ENCODE measurements at places on chromosomes 11 and 22.

- no peak for DNase-seq
These were observed 197.0 kb upstream of the SORL1-AS1 start for GRCh38 chr11:121649798-121650197.

GRCh38 chr22:29820961-29821290 lies 17.1 kb downstream of the ASCC2 start:
- DNase-seq: no peak

DNA sequence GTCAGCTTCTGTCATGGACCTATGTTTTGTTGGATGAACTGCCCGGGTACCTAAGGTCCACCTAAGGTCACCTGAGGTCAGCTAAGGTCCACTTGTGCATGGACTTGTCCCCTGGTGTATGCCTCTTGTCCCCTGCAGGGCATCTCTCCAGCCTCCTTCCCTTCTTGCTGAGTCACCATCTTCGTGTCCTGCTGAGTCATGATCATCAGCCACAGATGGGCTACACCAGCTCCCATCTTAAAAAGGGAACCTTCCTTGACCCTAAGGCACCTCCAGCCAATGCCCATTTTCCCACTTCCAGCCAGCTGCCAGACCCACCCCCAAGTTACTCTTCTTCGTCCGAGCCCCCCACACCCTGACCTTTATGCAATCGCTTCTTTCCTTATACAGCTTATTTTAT lies 544.9 kb downstream of the TBC1D22A start:
- no peak for DNase-seq

- no peak for DNase-seq
These were observed 1.9 kb downstream of the BANF1 start for GRCh38 chr11:66004186-66004585.

DNA sequence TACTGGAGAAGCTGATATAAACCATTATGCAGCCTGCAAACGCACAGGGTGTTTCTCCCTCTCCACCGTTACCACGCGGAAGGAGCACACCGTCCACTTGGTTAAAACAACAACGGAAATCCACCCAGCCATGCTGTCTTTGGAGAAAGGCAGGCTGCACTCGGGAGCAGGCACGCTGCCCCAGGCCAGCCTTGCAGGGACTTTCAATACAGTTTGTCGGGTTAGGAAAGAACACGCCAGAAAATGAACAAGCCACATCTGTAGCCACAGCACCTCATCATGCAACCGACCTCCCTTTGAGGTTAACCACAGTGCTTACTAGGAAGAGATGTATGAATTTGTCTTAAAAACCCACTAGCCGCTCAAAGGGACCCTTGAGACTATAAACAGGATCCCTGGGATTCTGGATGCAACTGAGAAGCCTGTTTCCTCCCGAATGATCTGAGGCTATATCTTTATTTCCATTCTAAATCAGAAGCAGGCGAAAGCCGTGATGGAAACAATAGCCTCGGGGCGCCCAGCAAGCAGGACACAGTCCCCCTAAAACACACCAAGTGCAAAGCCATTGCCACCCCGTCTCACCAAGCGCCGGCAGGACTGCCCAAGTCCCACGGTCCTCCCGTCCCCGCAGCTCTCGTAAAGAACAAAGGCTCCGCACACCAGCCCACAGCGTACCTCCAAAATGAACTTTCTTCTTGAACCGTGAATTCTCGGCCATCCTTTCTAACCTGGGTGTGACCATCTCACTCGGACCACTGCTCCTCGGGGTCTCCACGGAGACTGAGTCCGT lies 318.9 kb downstream of the CTTN start:
- DNase-seq: no peak

DNA sequence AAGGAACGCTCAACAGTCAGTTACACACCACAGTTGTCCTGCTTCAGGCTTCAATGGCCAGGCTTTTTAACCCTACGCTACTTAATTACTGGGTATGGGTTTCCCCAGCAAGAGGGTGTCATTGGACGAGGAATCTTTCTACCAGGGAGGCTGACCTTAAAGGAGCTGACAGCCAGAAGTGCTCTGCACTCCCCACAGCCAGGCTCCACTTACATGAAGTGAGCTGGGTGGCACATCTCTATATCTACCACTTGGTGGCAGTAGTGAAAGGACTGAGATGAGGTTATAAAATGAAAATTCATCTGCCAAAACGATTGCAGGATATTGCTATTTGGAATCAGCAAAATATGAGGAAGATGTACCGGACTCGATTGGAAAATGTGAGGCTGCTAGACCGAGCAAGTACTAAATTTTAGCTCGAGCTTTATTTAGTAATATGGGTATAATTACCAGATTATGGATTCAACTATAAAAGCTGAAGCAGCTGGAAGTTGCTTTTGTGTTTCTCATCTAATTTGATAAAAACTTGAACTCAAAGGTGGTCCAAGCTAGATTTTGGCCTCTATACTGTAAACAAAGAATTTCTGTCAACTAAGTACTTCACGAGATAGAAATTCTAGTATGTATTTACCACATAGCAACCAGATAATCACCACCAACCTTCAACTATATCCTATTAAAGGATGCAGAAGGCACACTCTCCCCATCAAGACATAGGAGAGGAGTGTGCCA lies 53.9 kb upstream of the CEP126 start:
- peak; percentile 25 for DNase-seq

- DNase-seq: no peak
These were observed 9.3 kb downstream of the SF3A1 start for GRCh38 chr22:30347255-30347892.

DNA sequence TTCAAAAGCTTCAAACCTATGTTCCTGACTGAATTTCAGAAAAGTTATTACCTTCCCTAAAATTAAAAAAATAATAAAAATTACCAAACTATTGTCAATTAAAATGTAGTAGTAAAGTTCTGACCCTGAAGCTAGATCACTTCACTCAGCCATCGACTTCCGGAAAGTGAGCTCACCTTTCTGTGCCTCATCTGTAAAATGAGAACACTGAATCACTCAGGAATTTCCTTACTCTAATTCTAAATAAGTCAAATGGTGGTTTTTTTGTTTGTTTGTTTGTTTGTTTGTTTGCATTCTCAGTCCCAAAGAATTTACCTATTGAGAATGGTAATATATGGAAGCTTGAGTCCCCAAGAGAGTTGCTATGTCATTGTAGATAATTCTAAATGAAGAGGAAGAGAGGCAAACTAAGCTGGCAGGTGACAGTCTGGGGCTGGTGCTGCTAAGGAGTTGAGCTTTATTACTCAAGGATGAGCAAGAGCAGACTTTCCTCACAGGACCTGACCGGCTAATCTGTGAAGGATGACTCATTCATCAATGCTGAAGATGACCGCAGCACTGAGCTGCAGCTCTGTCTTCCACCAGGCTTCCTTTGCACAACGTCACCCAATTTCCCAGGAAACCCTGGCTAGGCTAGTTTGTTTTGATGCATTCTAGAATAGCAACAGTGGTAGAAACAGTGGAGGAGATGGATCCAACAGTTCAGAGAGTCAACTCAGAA lies 248.8 kb downstream of the RAB38 start:
- DNase-seq: no peak

GRCh38 chr22:42548597-42549330 lies 5.0 kb upstream of the SERHL2 start:
- DNase-seq: peak; percentile 44

GRCh38 chr11:124359566-124359965 lies 24.7 kb downstream of the OR8B2 start:
- DNase-seq: no peak

DNA sequence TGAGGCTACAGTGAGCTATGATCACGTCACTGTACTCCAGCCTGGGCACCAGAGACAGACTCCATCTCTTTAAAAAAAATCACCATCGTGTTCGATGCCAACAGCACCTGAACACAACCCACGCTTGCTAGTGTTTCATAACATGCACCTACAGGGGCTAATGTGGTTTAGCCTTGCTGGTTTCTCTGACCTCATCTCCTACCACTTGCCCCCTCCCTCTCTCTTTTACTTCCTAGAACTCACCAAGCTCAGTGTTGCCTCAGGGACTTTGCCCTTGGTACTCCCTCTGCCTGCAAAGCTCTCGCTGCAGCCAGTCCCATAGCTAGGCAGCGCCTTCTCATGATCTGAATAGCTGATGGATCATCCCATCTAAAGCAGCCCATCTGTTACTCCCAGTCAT lies 99.8 kb downstream of the FBXO7 start:
- no peak for DNase-seq

All from NT2/D1 (cell line).